ENCODE measurements at places on chromosomes 11 and 22.

GRCh38 chr11:79017811-79018210 is 423.0 kb downstream of the TENM4 start:
- no peak overlapping the region for H3K4me3 ChIP-seq
- H3K27ac ChIP-seq: no peak overlapping the region
- peaks cover 6% of the 10 kb centered on the region for H3K4me1 ChIP-seq
- peaks cover 31% of the 10 kb centered on the region for H3K27me3 ChIP-seq
- DNase-seq: no peak
- H3K36me3 ChIP-seq: no peaks in the 10 kb centered on the region

DNA sequence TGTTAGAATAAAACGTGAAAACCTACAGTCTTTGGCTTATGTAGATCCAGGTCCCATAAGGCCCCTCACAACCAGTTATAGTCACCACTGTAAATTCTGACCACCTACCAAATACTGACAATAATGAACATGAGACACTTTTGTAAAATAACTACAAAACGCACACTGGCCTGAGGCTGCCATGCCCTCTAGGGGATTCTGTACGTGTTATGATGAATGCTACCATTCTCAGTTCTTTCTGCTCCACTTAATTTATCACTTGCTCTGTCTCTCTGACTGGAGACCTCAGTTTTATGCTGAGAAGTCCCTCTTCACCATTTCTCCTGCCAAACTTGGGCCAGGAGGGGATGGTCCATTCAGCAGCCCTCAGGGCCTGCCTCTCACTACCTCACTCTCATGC is 18.7 kb upstream of the TMPRSS5 start:
- DNase-seq: no peak
- H3K4me1 ChIP-seq: peaks cover 7% of the 10 kb centered on the region
- no peak overlapping the region for H3K27ac ChIP-seq
- no peak overlapping the region for H3K4me3 ChIP-seq

DNA sequence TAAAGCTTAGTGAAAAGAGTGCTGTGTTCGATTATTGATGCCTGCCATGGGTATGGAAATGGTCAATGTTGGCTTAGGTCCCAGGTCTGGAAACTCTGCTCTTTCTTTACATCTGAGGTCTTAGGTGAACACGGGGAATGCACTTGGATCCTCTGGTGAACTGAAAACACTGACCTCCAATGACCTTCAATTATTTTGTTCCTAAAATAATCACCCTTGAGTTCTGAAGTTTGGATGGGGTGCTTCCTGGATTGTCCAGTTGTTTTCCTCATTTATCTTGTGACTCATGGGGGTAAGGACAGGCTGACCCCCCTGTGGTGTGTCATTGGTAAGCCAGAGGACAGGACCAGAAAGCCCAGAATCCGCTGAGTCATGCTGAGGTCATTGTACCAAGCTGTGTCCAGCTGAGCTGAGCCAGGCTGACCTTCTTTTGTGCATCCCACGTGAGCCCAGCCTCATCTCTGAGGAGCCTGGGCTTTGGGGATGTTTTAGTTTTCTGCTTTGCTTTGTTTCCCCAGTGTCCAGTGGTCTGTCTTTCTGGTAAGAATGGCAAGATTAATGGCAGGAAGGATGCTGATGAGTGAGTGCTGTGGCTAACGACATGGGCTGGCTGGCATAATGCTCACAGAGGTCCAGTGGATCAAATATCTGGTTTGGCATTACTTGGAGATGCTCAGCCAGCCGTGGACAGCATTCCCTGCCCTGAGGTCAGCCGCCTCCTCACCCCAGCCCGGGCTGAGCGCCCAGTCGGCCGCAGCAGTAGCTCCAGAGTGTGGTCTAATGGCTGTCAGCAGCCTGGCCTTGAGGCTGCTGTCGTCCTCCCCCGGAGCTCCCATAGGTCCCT is 35.6 kb downstream of the AMPD3 start:
- H3K36me3 ChIP-seq: peaks cover 16% of the 10 kb centered on the region
- DNase-seq: no peak
- H3K27ac ChIP-seq: no peak overlapping the region
- peaks cover 16% of the 10 kb centered on the region for H3K4me1 ChIP-seq

GRCh38 chr11:93324500-93324899 is 6.0 kb upstream of the DEUP1 start:
- peaks cover 7% of the 10 kb centered on the region for H3K27me3 ChIP-seq
- no peak overlapping the region for H3K27ac ChIP-seq
- no peak for DNase-seq
- no peak overlapping the region for H3K4me3 ChIP-seq

Measured in activated CD8-positive, alpha-beta memory T cell treated with anti-CD3 and anti-CD28 coated beads, Interleukin-2, amount 10 ng/mL, durations not matched to agents 7 days and 5 days (primary cell).